Suppressor macrophage treated with lipopolysaccharide for 4 hours (primary cell): ENCODE measurements at places on chromosomes 4 and X.

GRCh38 chr4:98260047-98260578 lies 1.1 kb upstream of the RAP1GDS1 start:
- DNase-seq, result no peak

DNA sequence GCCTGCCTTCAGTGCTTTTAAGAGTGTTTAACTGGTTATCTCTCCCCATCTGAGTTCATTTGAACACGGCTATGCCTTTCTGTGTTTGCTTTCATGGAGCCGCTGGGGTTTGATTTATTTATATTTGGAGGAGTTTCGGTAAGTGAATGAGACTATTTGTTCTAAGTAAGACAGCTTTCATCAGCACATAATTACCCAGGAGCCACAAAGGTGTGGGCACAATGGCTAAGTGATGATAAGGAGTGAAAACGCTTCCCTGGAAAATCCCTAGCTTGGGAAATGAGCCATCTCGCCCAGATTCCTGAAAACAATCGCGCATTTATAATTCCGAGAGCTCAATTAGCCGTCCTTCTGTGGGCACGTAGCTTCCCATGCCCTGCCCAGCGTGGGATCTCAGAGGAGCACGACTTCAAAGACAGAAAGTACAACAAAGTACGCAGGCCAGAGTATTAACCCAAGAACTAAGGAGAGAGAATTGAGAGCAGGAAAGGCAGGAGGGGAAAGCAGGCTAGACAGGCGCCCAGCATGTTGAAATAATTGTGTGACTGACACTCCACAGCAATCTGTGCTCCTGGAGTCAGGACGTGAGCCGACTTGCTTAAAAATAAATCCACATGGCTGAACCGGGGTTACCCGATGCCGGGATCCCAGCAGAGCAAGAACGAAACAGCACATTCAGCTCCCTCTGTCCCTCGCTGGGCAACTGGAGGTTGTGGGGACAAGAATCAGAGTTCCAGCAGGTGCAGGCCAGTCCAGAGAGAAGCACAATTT lies 99.0 kb downstream of the DHRSX start:
- no peak for DNase-seq

- peak; percentile 78 for DNase-seq
Observed at GRCh38 chrX:107731831-107732502, 43.6 kb downstream of the TSC22D3 start.

GRCh38 chr4:4782969-4783368 lies 76.5 kb upstream of the MSX1 start:
- DNase-seq, result no peak

- no peak for DNase-seq
Observed at GRCh38 chr4:8394806-8395205, 45.7 kb downstream of the ACOX3 start.

DNA sequence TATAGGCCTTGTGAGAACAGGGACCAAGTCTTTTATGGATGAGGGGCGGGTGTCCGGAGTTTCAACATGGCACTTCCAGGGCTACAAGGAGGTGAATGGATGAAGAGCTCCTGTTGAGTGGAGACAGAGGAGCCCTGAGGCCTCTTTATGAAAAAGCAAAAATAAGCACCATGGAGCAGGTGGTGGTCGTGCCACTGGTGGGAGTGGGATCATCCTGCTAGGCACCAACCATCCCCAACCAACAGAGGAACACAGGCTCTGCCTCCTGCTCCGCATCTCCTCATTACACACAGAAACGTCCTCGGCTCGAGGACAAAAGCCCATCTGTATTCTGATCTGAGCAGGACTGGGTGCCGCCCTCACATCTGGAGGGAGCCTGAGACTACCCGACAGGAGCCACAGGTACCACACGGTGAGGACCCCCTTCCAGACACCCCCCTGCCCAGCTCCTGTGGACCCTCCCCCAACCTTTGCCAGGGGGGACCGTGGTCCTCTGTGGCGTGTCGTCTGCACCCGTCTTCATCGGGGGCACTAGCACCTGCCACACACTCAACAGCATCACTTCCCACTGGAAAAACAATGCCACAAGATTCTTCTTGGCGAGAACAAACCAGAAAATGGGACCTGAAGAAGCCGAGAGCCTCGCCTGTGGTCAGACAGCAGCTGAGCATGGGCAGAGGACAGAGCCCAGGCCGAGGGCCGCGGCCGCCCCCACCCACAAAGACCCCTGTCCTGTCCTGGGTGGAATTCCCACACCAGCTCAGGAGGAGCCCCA lies 3.9 kb upstream of the PDE6B start:
- no peak for DNase-seq
